ENCODE measurements at places on chromosomes 7 and 10.

DNA sequence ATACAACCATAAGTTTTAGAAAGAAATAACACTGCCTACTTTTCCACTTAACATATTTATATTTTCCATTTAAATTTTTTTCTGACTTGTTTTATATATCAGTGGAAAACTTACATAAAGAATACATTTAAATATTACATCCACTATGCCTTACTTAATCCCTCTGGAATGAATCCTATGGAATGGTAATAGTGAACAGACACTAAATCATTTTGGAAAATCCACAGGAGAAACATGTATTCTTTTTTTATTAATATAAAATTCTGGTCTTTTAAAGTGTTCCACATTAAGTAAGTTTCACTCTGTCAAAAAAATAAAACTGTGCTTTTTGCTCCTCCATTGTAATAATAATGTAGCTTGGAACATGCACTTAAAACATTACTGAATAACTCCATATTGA lies 236.8 kb upstream of the LRRN3 start:
- no peak for DNase-seq

DNA sequence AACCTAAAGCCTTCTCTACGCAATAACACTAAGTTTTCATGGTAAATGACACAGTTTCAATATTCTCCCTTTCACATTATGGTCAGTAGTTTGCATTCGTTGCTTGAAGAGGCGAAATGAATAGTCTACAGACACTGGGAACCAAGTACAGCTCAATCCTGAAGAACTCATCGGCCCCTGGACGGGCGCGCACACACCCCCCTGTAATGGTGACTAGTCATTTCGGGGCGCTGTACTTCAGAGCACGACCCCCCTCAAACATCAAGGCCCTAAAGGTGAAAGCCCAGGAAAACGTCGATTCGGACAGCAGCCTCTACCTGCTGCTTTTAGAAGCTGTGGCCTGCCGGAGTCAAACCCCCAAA lies 1.0 kb downstream of the NT5C2 start:
- no peak for DNase-seq

- no peak for DNase-seq
Measured at GRCh38 chr10:48454302-48455054, 148.0 kb downstream of the MAPK8 start.

DNA sequence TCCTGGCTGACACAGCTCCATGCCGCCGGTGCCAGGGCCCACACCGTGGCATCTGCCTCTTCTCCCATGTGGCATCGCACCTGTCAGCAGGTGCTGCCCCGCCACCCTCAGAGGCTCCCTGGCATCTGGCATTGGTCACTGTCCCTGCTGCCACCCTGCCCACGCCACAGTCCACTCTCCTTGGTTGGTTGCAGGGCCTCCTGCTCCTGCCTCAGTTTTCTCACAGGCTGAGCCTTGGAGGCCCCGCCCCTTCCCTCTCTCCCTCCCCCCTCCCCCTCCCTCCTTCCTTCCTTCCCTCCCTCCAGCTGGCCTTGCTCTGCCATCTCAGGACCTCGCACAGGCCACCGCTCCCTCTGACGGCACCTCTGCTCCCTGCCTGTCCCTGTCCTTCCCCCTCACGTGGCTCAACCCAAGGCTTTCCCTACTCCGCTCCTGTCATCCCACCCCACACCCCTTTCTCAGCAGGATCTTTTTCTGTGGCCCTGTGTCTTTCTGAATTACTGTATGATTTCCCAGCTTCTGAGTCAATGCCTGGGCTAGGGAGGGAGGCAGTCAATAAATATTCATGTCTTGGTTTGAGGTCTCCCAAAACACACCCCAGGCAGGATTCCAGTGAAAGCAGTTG lies 87.4 kb downstream of the INPP5A start:
- DNase-seq, result no peak

GRCh38 chr10:112124866-112125265 lies 58.7 kb downstream of the GPAM start:
- no peak for DNase-seq

- DNase-seq, result no peak
Measured at GRCh38 chr7:80724249-80724871, 85.9 kb downstream of the CD36 start.

- no peak for DNase-seq
Measured at GRCh38 chr10:82572744-82573143, 697.8 kb downstream of the NRG3 start.

DNA sequence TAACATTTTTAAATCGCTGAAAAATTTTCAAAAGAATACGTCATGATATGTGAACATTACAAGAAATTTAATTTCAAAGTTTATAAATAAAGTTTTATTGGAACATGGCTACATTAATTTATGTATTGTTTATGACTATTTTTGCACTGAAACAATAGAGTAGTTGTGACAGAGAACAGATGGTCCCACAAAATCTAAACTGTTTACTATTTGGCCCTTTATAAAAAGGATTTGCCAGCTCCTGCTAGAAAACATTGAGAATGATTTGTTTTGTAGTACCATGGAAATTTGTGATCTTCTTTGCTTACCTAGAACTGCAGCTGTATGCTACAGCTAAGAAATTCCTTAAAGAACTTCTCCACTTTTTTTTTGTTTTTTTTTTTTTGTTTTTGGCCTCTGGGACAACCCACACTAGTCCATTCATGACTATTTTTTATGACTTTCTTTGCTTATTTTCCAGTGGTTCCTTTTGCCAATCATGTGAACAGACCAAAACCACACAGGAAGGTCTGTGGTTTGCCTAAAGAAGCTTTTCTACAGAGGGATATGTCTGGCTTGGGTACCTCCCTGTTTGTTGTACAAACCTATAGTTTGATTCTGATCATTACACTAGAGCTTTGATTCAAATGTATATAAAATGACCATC lies 55.7 kb downstream of the ST7 start:
- DNase-seq, result no peak
